CD4-positive, alpha-beta T cell treated with Interleukin-21 for 1 hour (primary cell): ENCODE measurements at places on chromosomes 7 and 10.

DNA sequence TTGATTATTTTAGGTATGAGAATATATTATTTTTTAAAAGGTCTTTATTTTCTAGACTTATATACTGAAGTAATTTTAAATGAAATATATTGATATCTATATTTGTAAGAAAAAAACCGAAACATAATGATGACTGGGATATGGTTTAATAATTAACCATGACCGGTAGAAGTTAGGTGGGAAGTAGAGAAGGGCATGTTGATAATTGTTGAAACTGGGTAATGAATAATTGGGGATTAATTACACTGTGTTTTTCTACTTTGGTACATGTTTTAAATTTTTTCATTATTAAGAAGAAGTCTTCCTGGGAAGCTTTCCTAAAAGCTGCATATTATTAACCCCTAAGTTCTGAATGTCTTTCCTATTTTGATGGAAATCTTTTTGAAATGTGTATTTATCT, 16.3 kb downstream of the TSPAN12 start:
- DNase-seq = no peak

- no peak for DNase-seq
Observed at GRCh38 chr10:18607503-18608378, 43.6 kb downstream of the NSUN6 start.

GRCh38 chr7:55509322-55509721, 63.0 kb downstream of the VOPP1 start:
- DNase-seq = no peak

GRCh38 chr10:129564923-129565322, 97.9 kb downstream of the MGMT start:
- DNase-seq = no peak

DNA sequence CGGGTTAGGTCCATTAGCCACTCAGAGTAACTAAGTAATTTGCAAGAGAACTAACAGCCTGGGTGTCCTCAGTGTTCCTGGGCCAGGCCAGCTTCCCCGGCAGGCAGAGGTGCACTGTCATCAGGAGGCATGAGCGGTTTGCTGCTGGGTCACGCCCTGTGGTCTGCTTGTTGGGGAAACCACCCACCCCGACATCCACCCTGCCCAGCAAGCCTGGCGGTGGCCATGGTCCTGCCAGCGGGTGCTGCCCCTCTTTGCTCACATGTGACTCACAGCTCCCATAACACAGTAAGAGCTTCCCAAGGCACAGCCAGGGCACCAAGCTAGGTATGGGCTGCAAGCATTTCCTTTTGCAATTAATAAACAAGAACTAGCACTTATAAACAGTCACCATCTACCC, 75.9 kb downstream of the RGS10 start:
- DNase-seq = peak; percentile 42

DNA sequence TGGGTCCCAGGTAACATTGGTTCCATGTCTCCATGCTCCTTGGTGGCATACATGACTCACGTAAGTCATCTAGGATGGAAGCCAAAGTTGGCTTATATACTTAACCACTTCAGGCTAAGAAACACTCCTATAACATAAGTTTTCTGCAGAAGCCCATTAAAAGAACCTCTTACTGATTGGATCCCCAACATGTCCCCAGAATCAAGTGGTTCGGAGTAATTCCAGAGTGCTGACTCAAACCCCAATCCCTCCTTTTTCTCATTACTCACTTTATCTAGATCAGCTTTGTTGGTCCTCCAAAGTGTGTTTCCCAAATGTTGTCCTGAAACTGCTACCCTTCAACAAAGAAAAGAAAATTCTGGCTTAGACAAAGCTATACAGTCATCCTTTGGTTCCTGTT, 10.1 kb upstream of the ATOH7 start:
- no peak for DNase-seq

GRCh38 chr7:95808396-95808795, 36.0 kb downstream of the DYNC1I1 start:
- DNase-seq = no peak

- peak; percentile 46 for DNase-seq
Observed at GRCh38 chr7:105010504-105011130, 3.4 kb upstream of the KMT2E start.

- DNase-seq = no peak
Observed at GRCh38 chr7:119482209-119482608, 790.8 kb upstream of the KCND2 start.

GRCh38 chr10:93123766-93124165, 50.1 kb downstream of the CYP26A1 start:
- DNase-seq = no peak

DNA sequence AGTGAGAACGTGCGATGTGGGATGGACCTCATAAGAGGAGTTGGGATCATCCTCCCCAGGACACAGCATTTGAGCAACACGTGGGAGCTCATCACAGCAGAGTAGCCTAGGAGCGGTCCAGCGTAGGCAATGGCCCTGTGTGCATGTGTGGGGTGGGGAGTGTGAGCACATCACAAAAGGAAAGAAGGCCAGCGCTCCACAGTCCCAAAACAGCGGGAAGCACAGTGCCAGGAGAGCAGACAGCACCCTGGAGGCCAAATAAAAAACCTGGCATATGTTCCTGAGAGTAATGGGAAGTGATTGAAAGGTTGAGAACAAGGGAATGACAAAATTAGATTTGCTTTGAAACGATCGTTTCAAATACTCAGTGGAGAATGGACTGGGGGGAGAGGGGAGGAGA, 226.0 kb downstream of the C7orf25 start:
- DNase-seq = no peak

GRCh38 chr7:26928703-26929347, 64.4 kb upstream of the SKAP2 start:
- DNase-seq = no peak

DNA sequence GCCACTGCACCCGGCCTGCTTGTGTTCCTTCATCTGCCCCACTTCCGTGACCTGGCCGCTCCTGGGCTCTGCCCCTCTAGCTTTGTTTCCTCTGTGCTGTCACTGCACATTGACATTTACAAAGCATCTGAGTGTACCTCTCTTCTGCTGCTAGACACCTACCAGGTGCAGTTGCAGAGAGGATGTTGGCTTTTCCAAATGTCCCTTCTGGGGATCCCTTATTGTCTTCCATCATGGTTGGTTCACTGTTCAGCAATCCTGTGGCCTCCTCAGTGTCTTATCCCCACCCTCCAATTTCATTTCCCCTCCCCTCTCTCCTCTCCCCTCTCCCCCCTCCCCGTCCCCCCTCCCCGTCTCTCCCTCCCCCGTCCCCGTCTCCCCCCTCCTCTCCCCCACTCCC, 13.8 kb downstream of the VWA2 start:
- no peak for DNase-seq
